GM04503 (cell line): ENCODE measurements at places on chromosomes 13 and 19.

DNA sequence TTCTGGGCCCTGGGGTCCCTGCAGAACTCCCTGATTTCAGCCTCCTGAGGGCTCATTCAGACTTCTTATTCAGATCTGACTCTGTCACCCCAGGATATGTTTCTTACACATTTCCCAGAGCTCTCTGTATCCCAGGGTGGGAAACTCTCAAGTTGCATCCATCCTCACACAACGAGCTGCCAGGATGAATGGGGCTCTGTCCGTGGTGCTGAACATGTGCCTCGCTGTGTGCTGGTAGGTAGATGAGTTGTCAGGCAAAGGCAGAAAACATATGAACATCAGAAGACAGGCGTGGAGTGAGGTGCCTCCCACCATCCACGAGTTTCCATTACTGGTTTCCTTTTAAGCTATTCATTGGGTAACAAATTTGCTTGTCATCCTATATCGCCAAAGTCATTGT, 11.4 kb upstream of the IGFL1 start:
- DNase-seq = no peak

DNA sequence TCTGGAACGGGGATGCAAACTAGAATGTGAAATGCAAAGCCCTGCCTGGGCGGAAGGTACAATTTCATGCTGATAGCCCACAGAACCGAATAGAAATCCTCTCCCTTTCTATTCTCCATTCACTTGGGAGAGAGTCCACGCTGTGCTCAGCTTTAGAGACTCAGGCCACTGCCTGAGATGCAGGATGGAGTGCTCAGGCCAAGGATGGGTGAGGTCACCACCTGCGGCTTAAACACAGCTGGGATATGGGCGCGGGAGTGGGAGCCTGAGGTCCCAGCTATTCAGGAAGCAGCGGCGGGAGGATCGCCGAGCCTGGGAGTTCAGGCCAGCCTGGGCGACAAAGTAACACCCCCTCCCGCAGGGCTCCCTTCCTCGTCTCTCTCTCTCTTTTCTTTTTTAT, 446 bp upstream of the ZNF83 start:
- DNase-seq = no peak

- DNase-seq = no peak
Measured at GRCh38 chr19:17352608-17353280, 15.4 kb downstream of the GTPBP3 start.

- no peak for DNase-seq
Measured at GRCh38 chr13:23788459-23788858, 100.7 kb downstream of the MIPEP start.

GRCh38 chr13:99873141-99873540, 98.4 kb downstream of the ZIC5 start:
- no peak for DNase-seq

GRCh38 chr19:46724468-46724867, 7.6 kb upstream of the PRKD2 start:
- DNase-seq = no peak

- DNase-seq = no peak
Measured at GRCh38 chr19:36837176-36837905, 846 bp downstream of the ZNF790 start.

DNA sequence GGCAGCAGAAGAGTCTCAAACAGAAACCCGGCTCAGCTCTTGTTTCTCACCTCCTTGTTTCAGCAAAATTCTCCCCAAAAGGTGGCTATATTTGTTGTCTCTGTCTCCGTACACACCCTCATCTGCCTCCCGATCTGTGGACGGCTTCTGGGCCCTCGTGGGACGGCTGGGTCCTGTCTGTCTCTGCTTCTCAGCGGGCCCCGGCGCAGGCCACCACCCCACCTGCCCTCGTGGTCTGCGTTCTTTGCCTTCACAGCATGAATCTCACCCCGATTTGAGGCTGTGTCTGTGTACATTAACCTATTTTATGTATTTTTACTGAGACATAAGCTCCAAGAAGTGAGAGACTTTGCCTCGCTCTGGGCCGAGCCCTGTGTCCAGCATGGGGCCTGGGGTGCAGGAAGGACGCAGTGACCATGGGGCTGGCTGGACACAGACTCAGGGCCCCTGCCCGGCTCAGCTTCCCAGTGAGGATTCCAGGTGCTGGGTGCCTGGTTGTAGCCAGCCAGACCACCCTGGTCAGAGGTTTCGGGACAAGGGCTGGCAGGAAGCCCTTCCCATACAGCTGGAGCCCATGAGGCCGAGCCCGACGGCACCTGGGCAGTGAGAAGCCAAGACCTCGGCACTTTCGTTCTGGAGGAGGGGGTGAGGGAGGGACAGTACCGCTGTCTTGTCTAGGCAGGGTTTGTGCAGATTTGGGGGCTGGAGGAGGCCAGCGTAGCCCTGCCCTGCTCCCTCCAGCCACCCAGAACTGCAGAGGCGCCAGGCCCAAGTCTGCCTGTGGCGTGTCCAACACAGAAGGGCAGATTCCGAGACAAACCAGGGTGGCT, 78.5 kb upstream of the MCF2L start:
- no peak for DNase-seq

DNA sequence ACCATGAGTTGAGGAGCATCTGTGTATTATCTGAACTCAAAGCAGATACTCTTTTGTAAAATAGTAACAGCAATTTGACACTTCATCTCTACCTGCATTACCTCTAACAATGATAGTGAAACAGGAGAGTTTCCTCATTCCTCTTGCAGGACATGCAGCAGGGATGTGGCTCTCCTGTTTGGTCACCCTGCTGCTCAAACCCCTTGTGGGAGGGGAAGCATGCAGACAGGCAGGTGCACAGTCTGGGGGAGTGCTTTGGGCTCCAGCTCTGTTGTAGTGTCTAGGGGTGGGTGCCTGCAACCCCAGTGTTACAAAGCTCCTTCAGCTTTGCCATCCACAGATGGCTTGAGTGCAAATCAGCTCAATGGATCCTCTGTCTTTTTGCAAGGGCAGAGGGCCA, 827.6 kb downstream of the DACH1 start:
- DNase-seq = no peak

DNA sequence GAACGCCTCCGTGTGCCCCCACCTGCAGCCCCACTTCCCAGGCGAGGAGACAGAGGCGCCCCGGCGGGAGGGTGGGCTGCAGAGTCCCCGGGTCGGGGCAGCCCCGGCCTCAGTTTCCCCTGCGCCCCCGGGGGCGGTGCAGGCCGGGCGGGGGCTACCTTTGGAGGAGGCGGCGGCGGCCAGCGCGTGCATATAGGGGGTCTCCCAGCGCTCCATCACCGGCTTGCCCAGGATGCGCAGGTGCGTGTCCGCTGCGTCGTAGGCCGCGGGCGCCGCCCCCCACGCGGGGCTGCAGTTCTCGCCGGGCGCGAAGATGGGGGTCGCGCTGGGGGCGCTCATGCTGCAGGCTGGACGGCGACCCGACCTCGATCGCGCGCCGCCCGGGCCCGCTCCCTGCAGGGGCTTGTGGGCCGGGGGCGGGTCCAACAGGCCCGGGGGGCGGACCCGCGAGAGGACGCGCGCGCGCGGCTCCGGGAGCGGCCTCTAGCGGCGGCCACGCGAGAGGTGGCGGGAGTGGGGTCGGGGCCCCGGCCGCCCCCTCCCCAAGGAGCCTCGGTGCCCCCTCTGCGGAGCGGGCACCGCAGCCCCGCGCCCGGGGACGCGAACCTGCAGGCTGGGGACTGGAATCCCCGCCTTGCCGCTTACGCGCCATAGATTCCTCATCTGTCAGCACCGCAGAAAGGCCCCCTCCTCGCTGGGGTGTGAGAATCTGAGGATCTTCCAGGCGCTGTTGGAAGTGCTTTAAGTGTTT, at the start of gene GAMT:
GAMT (minus strand) TSS at position 405 of the 751 bp plus-strand sequence; CDS start at position 339, 66 bp downstream.
- DNase-seq = no peak

DNA sequence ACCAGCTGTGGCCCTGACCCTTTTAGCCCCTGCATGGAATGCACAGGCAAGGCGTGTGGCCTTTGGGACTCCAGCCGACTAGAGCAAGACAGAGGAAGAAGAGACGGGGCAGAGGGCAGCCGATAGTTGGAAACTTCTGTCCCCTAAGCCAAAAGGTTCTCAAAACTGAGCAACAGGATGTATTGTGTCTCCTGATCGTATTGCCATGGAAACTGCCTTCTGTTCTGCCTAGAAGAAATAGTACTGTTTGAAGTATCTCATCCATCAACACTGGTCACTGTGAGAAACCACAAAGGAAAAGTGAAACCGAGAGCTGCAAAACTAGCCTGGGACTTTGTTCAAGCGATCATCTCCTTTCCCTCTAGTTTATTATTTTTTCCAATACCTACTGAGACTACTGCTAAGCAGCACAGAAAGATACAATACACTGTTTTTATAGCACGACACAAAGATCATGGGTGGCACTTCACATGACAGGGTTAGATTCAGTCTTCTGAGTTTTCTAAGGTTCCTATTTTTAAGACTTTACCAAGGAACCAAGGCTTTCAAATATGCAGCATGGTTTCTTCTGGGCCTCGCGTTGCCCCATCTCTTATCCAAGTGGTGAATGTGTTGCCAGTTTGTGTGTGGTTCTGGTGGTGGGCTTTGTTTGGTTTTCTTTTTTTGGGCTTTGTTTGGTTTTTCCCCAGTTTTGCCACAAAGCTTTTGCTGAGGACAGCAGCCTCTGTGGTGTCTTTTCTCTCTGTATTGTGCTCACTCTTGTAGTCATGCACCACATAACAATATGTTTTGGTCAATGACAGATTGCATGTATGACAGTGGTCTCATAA, 49.3 kb upstream of the GPR183 start:
- DNase-seq = peak; percentile 65

GRCh38 chr19:18484992-18485391, 36.9 kb downstream of the ELL start:
- DNase-seq = no peak

DNA sequence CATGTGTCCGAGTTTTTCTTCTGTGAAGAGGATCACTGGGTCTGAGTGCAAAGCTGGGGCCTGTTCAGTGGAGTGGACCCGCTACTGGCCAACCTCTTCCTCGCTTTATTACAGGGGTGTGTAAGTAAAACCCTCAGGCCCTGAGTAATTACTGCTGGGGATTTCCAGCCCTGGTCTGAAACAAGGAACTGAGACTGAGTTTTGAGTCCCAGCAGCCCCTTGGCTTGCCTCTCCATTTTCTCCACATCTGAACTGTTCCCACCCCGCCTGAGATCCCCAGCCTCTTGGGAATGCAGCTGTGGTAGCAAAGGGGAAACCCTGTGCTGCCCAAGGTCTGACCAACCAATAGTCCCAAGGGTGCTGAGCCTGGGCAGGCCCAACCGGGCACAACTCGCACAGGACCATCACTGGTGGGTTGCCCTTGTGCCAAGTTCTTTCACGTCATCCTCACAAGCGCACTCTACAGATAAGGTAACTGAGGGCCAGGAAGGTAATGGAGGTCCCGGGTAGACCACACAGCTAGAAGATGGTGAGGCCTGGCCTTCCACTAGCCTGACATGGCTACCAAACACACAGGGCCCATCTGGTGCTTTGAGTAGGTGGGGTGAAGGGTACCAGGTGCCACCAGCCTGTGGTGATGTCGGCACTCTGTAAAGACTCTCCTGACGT, 13.7 kb upstream of the SLC35E1 start:
- DNase-seq = no peak

GRCh38 chr13:112828082-112828699, 138.4 kb downstream of the ATP11A start:
- DNase-seq = no peak

DNA sequence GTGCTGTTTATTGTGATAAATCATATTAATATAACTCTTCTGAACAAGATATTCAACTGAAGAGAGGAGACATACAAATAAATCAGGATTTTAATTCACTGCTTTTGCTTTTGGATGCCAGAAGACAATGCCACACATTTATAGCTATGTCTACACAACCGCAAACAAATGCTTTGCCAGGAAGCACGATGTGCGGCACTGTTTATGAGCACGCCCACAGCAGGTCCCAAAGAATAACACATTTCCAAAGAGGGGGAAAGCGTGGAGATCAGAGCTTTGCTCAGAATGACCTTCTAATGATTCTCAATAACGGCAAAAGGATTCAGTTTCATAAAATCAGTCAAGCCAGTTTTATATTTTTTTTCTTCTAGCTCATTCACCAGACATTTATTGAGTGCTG, 16.7 kb downstream of the FAM216B start:
- no peak for DNase-seq

DNA sequence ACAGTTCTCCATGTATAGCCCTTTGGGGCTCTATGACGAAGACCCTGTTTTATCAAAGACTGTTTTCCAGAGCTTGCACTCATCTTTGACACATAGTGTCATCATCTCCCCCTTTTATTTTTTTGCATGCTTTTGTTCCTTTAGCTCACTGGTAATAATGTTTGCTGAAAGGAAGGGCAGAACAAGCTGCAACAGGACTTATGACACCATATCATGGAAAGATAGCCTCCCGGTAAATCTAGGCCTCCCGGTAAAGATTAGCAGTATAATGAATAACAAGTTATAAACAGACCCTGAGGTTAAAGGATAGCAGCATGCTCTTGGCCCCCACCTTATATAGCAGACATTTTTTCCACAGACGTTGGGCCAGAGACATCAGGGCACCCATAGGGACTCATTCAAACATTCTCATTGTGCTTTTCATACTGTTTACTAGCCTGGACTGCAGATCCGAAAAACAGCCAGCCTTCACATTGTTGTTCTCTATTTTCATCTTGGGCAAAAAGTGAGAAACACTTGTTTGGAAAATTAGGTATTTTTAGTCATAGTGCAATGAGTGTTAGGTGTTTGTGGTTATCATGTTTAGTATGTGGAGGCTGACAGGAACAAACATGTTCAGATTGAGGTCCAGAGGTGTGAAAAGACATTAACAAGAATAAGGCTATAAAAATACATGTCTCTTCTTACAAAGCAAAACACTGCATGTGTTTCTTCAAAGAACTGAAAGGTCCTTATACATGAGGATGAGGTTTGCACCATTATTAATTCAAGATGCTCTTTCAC, 136.9 kb upstream of the SPRY2 start:
- DNase-seq = no peak

DNA sequence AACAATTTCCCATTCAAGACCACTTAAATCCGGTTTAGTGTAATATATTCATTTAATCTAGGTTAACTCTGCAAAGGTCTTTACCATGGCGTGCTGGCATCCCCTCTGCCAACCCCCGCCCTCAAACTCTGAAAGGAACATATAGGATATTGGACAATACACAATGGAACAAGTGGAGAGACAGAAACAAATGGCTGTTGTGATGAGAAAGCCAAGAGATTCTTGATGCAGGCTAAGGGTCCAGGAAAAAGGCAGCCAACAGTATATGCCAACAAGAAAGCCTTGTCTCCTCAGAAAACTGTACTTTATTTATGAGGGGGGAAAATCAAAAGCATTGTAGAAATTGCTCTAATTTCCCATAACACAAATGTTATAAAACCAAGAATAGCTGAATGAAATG, 407.3 kb upstream of the SGCG start:
- DNase-seq = no peak

DNA sequence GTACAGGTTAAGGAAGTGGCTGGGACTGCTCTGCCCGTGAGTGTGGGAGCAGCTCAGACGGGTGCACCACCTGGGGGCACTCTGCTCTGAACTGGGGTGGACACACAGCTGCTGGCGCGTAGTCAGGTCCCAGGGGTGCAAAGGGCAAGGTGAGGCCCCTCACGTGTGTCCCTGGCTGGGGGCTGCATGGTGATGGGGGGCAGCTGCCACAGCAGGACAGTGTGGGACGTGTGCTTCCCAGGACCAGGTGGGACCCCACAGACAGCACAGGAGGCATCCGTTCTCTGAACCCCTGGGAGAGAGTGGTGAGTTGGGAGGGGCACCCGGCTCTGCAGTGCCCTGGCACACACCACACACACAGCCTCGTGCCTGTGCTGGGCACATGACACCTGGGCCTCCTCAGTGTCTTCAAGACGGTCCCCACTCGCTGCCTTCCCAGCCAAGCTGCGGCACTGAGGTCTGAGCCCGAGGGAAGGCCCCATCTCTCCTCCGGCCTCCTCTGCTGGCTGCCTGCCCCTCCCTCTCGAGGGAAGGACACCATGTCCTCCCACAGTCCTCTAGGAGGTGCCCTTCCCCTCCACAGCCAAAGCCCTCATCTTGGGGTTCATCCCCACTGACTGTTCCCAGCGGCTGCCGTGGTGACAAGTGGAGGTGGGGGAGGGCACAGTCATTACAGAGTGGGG, 24.7 kb downstream of the CILP2 start:
- no peak for DNase-seq
